ENCODE measurements at places on chromosomes 16 and 17. TPM values are rescaled to one million over a fixed set of nuclear protein-coding genes. Genes with fewer than 3 reads are reported as not detected.

The MAF gene
- polyA plus RNA-seq: 3.2 TPM

The GP2 gene
- not detected for polyA plus RNA-seq

The KRT9 gene
- 0.35 TPM for polyA plus RNA-seq

DNA sequence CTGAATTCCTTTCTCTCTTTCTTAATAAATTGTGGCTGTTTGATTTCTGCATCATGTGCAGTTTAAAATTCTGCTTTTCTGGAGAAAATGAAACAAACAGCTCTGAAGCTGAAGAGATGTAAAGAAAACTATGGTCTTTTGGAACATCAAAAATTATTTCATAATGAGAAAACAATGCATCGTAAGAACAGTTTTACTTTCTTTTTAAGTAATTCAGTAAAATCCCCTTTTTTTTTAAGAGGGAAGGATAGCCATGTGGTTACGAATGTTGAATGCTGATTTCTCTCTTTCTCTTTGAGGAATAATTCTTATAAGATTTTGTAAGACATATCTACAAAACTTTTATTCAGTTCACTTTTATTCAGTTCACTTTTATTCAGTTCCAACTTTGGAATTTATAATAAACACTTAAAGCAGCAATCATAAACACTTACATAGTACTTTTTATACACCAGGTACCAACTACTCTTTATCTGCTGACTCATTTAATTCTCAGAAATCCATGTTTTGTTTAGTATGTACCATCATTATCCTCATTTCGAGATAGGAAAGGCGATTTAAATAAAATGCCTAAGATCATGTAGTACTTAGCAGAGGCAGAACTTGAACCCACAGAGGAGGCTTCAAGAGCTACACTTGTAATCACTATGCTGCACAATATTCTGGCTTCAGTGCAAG is 26.6 kb downstream of the CNTNAP4 start:
- no peak for DNase-seq

DNA sequence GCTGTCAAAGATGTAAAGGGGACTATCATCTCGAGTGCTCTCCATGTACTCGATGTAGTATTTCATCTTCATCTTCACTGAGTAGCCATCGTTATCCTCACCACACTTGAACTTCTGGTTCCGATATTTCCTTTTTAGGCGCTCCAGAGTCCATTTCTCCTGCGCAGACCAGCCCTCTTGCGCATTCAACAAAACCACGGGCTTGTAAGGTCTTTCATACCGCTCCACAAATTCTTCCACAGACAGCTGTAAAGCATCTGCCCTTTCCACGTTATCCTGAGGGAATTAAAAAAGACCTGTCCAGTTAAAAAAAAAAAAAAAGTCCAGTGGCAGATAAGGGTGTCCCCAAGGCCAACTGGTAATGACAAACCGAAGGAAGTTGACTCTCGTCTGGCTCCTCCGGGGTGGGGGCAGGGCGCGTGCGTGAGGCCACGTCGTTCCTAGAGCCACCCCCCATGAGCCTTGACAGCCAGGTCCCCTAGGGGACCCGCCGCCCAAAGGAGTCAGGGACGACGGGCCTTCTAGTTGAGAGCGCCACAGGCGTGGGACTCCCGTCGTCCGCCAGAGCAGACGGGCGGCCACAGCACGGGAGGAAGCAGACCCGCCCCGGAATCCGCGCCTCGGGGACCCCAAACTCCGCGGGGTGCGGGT is 701 bp downstream of the JMJD6 start:
- DNase-seq: peak; percentile 32

DNA sequence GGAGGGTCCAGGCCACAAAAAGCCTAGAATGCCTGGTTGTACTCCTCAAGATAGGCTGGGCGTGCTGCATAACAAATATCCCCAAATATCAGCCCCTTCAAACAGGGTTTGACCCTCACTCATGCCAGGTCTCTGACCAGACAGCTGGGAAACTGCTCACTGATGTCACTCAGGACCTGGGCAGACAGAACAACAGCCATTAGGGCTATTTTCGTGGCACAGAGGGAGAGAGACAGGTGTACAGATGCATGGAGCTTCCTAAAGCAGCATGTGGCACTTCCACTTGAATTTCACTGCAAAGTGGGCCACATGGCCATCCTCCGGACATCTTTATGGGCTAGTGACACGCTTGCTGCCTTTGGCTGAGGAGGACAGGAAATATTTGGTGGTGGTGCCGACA is 73.1 kb downstream of the SREBF1 start:
- no peak for DNase-seq

The SPNS2 gene
- polyA plus RNA-seq: not detected

DNA sequence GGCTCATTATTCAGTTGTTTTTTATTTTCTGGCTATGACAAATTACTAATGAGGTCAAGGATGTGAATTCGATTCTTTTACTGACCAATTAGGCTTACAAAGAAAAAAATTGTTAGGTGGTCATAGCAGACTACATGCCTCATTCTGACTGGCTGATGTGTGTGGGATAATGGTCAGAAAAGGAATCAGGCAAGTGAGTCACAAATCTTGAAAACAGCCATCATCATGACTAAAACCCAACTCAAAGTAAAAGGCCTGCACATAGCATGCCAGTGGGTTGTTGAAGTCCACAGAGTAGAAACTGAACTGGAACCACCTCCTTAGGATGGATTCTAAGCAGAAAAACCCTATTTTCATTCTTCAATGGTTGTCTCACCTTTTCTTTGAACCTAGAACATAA is 8.6 kb downstream of the RPGRIP1L start:
- DNase-seq: peak; percentile 60

DNA sequence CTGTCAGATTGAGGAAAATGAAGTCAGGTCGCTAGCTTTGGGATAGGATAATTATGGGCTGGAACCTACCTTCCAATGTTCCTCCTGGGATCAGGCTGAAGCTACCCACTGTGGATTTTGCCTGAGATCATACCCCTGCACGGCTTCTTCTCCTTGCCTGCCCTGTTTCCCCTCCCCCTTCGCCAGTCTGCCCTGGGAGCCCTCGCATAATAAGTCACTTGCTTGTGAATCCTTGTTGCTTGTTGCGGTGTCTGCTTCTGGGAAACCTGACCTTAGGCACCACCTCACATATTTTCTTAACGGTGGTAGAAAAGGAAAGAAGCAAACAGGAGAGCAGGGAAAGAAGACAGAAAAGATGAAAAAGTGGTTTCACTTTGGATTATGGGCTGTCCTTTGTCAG is 13.3 kb upstream of the PMP22 start:
- no peak for DNase-seq

GRCh38 chr16:72246423-72246822 is 74.5 kb upstream of the PMFBP1 start:
- DNase-seq: no peak

DNA sequence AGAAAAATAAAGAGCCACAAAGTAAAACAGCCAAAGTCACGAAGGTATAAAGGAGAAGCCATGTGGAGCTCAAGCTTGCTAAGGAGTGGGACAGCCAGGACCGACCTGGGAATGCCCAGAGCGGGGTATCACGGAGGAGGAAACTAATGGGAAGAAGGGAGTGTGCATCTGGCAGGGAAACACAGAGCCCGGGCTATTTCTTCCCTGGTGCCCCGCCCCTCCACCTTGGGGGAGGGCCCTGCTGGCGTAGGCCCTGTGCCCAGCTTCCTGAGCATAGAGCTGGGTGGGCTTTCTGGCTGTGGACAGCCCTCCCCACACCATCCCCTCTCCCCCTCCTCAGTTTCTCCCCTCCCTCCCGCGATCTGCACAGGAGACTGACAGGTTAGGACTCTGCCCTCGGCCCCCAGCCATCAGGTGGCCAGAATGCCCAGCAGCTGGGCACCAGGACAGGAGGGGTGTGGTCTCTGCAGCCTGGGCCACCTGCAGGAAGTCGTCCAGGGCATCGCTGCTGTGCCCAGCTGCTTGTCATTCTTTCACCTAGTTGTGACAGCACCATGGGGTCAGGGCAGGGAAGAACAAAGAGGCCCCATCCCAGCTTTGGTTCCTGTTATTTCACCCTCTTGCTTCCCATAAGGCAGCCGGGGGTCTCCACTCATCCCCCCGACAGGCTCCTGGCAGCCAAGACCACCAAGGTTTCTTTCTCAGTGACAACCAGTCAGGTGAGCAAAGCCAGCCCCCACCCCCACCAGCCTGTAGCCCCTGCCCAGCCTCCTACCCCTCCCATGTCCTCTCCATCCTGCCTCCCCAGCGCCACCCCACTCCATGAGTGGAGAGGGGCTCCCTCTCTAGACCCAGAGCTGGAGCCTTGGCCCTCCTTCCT is 7.1 kb upstream of the DCAF7 start:
- no peak for DNase-seq

GRCh38 chr16:674968-675883 is at the start of gene RHBDL1:
Gene RHBDL1, plus strand, starts transcription at chr16:675671. Its CDS starts 120 bp downstream, at chr16:675791.
- DNase-seq: no peak

DNA sequence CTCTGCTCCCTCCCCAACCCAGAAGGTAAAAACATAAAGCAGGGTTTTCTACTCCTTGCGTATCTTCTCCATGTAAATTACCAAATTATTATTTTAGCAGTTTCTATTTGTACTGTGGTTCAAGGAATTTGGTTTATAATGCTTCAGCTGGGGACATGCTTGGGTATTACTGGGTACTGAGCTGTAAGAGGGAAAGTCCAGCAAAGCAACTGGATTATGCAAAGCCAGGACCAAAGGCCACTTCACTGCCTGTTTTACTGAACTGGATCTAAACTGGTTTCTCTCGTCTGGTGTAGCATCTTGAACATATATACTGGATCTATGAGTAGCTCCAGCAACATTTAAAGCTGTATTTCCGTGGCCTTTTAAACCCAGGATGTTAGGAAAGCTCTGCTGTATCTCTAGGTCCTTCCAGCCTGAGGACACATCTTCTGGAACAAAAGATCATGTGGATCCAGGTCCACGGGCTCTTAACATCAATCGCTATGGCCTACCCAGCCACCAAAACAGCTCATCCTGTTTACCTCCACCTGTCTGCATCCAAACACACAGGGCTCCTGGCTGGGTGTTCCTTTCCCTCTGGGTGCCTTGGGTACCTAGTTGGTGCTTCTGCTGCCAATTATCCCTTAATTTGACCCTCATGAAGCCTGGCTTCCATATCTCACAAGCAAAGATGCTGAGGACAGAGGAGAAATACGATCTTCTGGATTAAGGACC is 7.2 kb downstream of the PMP22 start:
- DNase-seq: no peak

- DNase-seq: peak; percentile 64
Observed at GRCh38 chr17:2262135-2262587, 41.4 kb downstream of the SMG6 start.

DNA sequence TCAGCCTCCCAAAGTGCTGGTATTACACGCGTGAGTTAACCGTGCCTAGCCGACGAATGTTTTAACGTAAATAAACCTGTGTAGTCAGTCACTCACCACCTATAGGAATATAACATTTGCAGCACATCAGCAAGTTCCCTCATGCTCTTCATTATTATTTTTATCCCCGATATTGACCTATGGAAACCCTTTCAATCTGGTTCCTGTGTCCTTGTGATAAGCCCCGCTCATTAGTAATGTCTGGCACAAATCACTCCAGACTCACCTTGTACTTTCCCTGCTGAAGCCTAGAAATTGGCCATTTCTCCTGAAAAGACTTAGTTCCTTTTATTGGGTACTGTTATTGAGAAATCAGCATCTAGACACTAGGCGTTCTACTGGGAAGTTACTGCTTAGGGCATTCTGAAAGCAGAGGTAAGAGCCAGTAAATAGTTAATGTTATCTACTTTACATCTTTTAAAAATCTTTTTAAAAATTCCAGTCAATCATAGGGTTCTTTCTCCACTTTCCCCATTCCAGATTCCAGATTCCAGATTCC is 1.5 kb upstream of the PHKG2 start:
- DNase-seq: no peak

The PLD6 gene
- polyA plus RNA-seq: 1.7 TPM

GRCh38 chr16:20650400-20651166 is 46.9 kb downstream of the ACSM1 start:
- no peak for DNase-seq

The BICDL2 gene
- polyA plus RNA-seq: 0.59 TPM

GRCh38 chr17:19331134-19331533 is 31.4 kb downstream of the B9D1 start:
- DNase-seq: no peak

The GJC1 gene
- polyA plus RNA-seq: 11.1 TPM

DNA sequence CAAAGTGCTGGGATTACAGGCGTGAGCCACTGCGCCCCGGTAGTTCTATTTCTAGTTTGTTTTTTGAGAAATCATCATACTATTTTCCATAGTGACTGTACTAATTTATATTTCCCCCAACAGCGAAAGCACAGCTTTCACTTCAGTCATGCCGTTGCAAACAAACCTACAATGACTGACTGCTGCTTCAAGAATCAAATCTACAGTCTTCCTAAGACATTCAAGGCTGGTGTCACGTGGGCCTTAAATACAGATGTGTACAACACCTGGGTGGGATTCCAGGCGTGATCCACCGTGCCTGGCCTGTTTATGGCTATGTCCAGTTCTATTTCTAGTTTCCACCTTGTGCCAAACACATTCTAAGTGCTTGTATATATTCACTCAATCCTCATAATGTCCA is 72.0 kb downstream of the ABCC6 start:
- no peak for DNase-seq

DNA sequence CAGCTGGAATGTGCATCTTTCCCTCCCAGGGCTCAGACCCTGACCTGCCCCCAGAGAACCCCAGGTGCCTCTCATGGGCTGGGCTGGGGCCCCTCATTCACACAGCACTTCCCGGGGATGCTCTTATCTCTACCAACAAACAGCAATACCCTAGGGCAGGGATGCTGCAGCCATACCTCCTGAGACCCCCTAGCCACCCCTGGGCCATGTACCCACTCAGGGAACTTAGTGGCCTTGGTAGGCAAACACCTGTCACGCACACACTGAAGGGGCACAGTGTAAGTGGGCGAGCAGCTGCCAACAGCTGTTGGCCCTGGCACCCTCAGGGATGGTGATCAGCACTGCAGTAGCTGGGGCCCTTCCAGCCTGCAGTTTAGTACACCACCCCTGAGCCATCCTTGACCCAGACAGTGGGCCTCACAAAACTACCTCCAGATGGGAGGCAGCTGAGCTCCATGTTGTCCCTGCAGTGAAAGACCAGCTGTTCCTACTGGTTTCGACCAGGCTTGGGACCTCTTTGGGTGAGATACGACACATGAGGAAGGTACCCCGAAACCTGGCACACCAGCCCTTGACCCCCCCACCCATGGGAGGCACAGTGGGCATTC is 1723.6 kb downstream of the TP53TG3F start:
- no peak for DNase-seq

GRCh38 chr16:30399435-30400186 is 4.4 kb downstream of the ZNF48 start:
- no peak for DNase-seq

The WNT9B gene
- not detected for polyA plus RNA-seq

DNA sequence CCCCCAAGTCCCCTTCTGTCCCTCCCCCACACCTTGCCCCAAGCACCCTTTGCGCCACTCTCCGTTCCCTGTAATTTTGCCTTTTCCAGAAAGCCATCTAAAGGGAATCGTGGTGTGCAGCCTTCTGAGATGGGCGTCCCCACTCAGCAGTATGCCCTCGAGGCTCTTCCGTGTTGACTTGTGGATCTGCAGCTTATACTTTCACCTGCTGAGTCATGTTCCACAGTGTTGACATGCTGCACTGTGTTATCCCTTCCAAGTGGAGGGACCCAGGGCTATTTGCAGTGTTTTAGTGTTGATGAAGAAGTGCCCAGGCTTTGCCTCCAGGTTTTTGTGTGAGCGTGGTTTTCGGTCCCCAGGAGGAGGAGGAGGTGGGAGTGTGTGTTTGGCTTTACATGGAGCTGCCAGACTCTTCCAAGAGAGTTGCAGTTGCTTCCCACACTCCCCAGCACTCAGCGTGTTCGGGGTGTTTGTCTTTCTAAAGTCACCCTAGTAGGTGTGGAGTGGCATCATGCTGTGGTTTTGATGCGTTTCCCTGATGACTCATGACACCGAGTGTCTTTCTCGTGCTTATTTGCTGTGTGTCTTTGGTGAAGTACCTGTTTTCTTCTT is 32.1 kb upstream of the JPT2 start:
- DNase-seq: peak; percentile 60

- no peak for DNase-seq
Observed at GRCh38 chr16:84380405-84380804, 12.1 kb downstream of the ATP2C2 start.

Data from mammary epithelial cell (primary cell).